SHP77 (cell line): ENCODE measurements at places on chromosomes 7 and 10.

- DNase-seq, result no peak
Observed at GRCh38 chr7:69476416-69476815, 121.9 kb upstream of the AUTS2 start.

DNA sequence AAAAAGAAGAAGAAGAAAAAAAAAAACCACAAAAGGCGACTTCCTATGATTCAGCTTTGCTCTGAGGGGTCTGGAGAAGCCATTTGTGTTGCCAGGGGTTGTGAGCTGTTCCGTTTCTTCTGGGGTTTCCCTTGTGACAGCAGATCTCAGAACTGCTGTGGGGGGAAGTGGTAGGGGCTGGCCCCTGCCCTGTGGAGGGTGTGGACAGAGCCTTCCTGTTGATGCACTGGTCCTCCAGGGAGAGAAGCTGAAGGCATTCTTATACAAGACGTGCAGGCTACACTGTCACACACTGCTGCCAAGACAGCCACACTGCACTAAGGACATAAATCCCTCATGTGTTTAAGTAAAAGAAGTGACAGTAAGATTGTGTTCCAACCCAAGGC, 17.3 kb upstream of the CSGALNACT2 start:
- no peak for DNase-seq

- no peak for DNase-seq
Observed at GRCh38 chr10:21929070-21929469, 74.5 kb downstream of the DNAJC1 start.

- DNase-seq, result peak; percentile 40
Observed at GRCh38 chr7:34759477-34760125, 101.6 kb downstream of the NPSR1 start.

- DNase-seq, result no peak
Observed at GRCh38 chr10:32104622-32105509, 48.6 kb upstream of the KIF5B start.

- no peak for DNase-seq
Observed at GRCh38 chr10:33025039-33025438, 67.0 kb upstream of the ITGB1 start.

DNA sequence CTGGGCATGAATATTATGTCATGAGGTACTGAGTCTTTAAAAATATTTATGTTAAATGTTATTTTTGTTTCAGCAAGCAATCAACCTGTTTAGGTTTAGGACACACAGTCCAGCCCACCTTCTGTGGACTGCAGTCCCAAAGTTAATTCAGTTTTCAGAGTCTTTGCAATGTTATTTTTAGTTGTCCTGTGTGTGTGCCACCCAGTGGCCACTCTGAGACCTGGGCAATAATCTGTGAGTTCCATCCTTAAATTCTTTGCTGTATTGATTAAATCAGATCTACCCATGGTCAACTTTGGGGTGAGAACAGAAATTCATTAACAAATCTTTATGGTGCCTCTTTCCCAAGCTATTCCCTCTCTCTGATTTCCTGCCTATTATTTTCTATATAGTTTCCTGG, 415.1 kb downstream of the CCSER2 start:
- no peak for DNase-seq

DNA sequence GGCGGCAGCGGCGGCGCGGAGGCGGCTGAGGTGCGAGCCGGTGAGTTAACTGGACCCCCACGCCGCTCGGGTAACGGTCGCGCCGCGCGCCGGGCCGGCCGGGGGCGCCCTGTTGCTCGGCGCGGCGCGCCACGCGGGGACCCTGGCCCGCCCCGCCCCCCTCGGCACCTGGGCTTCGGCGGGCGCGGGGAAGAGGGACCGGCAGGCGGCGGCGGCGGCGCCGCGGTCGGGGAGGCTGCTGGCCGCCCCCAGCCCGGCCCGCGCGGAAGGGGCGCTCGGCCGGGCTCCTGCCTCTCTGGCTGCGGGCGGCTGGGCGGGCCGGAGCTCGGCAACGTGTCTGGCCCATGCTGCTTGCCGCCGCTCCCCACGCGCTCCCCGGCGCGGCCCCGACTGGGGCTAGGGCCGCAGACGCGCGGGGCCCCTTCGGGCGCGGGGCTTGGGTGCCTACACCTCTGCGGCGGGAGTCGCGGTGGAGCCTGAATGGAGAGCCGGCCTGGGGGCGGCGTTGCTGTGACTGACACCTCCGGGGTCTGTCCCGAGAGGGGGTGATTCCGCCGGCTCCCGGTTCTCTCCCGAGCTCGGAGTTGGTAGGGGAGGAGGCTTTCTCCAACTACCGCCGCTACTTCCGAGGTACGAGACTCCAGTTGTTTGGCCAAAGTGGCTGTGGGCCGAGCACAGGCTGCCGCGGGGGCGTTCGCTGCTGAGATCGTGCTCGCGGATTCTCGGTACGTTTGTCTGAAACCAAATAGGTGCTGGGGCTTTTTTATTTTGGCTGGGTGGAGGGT, 494 bp downstream of the PALS2 start:
- DNase-seq, result peak; percentile 72
